ENCODE measurements at places on chromosomes 7 and 10.

DNA sequence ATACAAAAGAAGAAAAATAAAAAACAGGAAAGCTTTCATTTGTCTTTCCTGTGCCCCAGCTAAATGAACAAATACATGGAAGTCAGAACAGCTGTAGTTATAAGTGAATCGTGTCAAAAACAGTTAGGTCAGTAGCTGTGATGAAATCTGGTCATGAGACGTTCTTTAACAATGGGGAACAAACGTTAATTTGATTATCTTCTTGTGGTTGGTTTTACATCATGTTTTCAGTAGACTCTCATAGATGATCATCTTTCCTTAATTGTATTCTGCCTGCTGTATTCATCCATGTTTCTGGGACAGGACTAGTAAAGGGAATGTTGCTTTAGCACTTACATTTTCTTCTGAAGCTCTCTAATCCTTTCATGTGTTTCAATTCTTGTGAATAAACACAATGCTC lies 97.0 kb downstream of the PCLO start:
- no peak for DNase-seq

DNA sequence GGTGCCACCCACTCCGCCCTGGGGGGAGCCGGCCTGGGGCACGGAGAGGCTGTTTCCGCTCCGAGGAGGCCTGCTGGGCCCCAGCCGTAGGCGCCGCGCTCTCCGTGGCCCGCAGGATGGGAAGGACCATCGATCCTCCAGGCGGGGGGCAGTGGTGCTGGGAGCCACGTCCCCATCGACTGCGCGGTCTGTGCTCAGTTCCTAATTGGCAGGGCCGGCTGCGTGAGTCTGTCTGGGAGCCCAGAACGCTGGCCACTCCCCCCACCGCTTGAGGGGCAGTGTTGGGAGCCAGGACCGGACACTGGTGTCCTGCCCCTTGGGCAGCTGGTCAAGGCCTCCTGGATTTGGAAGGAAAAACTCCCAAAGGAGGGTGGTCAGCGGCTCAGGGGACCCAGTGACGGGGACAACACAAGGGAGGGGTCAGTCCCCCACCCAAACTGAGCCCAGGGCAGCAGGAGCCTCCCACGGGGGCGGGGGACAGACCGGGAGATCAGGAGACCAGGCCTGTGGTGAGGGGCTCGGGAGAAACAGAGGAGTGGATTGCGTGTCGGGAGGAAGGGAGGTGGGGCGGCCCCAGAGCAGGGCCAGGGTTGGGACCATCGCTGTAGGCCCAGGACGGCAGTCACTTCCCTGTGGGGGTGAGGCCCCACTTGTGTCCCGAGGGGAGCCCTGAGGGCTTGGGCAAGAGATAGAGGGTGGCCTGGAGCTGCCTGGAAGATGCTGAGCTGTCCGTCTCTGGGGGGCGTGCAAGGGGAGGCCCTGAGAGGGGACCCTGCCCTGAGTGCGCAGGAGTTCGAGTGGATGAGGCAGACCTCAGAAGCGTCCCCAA lies 89.0 kb downstream of the UNCX start:
- no peak for DNase-seq

GRCh38 chr7:34949361-34949760 lies 87.9 kb downstream of the DPY19L1 start:
- no peak for DNase-seq

GRCh38 chr7:13179775-13180523 lies 492.5 kb downstream of the ARL4A start:
- DNase-seq: no peak

GRCh38 chr10:69491611-69492010 lies 40.3 kb downstream of the TSPAN15 start:
- DNase-seq: no peak

- peak; percentile 78 for DNase-seq
These were observed at the start of gene HTR7 for GRCh38 chr10:90857635-90858460. Gene HTR7 (minus strand): TSS chr10:90858039. CDS start chr10:90857671, 368 bp downstream.

GRCh38 chr10:132408367-132408781 lies 11.4 kb downstream of the PWWP2B start:
- no peak for DNase-seq

- no peak for DNase-seq
These were observed 9.9 kb downstream of the MICU1 start for GRCh38 chr10:72615970-72616369.

DNA sequence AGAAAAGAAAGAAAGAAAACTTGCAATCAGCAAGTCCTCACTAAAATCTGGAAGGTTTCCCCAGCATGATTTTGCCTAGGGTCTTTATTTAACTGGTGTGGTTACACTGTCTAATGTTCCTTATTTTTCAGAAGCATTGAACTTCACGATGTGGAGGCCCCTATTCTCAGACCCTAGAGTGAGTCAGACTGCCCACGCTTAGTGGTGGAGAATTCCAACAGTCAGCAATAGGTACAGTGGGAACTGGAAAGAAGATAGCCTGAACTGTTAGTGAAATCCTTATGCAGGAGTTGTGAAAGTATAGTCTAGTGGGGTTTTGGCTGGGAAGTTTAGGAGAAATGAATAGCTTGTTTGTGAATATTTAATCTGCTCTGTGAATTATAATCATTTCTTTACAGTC lies 115.0 kb downstream of the FZD1 start:
- no peak for DNase-seq

GRCh38 chr10:124974131-124974530 lies 32.2 kb downstream of the ZRANB1 start:
- no peak for DNase-seq

DNA sequence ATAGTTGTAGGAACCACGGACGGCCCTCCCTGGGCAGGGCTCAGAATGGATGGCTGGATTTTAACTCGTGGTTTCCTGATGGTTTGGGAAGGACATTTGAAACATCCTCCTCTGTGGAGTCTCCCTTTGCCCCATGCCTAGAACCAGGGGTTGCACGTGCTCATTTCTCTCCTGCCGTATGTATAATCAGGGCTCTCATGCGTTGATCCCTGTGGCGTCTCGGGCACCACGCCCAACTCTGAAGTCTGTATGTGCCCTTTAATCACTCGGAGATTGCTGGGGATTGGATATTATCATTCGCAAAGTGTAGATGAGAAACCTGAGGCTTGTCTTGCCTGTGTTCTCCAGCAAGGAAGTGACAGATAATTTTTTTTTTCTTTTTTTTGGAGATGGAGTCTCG lies 257.1 kb downstream of the CAMK1D start:
- DNase-seq: no peak

GRCh38 chr7:12211711-12212485 lies 804 bp downstream of the TMEM106B start:
- no peak for DNase-seq

DNA sequence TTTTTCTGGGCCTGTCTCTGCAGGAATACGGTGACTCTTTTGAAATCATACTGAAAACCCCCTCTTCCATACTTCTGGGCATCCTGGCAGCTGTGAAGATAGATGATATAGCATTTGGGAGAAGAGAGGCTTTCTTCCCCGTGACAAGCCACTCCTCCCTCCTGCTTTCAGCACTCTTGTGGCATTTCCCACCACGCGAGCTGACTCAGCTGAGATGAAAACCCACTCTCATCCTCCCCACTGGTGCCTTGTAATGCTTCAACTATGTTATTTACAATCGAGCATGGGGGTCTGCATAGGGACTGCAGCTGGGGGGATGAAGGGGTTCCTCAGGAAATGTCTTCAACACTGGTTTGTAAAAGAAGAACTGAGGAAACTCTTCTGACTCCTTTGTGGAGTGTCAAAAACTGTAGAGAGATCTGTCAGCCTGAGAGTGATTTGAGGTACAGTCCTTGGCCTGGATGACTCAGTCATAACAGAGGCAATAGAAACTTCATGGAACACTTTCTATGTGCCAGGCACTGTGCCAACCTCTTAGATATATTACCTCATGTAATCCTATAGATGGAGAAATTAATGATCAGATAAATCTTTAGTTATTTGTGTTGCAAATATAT lies 1.7 kb upstream of the TBATA start:
- DNase-seq: no peak

DNA sequence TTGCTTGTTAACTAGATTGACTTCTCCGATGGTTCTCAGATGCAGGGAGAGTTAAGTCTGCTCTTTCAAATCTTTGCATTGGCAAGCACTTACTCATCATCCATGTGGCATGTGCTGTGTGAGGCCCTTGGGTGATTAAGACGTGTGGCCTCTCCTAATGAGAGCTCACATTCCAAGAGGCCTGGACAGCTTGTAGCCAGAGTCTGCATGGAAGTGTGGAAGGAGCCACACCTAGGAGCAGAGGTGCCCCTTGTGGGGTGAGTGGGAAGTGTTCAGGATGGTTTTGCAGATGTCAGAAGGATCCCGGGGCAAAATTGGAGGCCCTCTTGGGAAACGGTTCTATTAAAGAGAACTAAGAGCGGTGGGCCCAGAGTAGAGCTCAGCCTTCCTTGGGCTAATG lies 225.9 kb downstream of the PAXIP1 start:
- no peak for DNase-seq

DNA sequence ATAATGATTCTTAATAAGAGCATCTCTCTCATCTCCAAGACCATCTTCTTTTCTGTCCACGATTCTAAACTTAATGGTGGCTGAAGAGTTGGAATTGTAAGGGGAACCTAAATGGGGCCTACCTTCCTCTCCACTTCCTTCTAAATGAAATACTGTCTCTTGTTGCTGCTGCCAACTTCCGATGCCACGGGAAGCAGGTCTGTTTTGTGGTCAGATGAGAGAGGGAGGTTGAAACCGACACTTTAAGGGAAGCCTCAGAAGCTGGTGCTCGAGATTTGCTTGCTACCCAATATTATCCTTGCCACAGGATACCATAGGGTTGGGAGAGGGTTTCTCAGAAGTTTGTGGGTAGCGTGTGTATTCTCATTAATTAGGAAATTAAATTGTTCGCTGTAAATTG lies 464.1 kb downstream of the SUGCT start:
- no peak for DNase-seq

DNA sequence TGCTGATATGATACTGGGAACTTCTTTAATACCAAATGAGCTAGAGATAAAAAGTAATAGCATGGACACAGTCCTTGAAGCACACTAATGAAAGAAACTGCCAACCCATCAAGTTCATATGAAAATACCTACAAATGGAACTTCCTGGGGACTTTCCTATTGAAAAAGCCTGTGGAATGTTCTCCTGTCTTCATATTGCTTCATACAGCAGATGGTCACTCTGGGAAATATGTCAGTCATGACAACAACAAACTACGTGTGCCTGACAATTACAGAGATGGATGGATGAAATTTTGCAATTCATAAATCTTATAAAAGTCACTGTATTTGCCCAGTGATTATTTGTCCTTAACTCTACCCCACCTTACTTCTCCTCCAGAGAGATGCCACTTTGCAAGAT lies 106.6 kb upstream of the COL1A2 start:
- no peak for DNase-seq

DNA sequence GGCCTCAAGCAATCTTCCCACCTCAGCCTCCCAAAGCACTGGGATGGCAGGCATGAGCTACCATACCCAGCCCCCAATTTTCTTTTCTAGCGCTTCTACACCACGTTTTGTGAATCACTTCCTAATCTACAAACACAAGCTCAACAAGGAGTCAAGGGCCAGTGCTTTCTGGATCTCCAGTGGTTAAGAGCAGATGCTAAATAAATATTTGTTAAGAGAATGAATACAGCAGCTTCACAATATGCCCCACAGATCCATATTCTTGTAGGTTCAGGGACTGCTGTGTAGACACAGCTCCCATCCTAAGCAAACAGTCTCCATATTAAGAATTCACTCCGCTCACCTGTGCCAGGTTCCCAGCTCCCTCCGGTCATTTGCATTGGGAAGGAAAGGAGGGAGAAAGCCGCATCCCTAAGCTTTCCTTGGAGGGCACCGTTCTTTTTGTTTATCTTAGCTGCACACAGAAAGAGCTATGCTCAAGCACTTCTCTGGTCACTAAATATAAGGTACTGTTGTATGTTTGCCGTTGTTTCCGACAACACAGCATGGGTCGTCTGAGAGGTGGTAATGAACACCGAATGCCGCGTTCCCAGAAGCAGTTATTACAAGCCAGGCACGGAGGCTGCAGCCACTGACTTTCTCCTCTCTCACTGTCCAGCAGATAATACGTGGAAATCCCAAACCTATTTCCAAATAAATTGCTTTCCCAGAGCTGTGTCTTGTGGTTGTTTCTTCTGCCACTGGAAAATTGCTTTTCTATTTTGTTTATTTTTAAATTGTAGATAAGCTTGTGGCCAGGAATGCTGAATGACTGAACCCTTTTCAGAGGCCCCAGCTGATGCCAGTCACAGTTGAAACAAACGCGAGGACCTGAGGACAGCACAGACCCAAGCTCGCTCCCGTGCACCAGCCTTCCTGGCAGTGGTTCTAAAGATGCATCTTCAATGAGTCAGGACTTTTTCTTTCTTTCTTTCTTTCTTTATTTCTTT lies 217.1 kb downstream of the PRPF18 start:
- DNase-seq: no peak

DNA sequence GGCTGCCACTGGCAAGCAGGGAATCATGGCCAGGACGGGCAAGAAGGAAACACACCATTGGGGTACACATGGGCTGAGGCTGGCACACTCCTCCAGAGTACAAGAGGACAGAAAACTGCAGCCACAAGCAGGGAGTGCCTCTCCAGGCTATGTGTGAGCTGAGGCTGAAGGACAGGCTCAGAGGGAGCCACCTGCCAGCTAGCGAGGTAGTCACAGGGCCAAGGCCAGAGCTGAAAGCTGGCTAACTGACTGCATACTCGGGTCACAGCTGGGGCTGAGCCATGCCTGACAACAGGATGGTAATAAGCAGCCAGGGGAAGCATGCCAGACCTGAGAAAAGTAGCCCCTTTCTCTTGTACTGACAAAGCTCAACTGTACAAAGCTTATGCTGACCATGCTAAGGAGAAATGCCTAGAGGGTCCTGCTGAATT lies 52.0 kb downstream of the KIF5B start:
- no peak for DNase-seq

- DNase-seq: no peak
These were observed 60.7 kb upstream of the EXOC6 start for GRCh38 chr10:92787557-92788152.

DNA sequence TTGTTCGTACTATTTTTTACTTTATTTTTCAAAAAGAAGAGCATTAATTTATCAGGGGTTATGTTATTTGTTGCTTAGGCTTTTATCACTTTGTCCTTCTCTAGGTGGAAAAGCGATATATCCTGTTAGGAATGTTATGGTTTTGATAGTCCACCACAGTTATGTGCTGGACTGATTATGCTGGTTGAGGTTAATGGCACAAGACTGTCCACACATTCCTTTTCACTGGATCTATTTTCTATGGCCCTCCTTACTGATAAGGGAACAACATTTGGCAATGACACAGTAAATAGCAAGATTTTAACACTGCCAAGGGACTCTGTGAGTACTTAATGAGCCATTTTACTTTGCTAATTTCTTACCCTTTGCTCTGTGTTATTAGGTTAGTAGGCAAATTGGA lies 1212.3 kb downstream of the NXPH1 start:
- no peak for DNase-seq
